ENCODE measurements at places on chromosomes 7 and 10.

DNA sequence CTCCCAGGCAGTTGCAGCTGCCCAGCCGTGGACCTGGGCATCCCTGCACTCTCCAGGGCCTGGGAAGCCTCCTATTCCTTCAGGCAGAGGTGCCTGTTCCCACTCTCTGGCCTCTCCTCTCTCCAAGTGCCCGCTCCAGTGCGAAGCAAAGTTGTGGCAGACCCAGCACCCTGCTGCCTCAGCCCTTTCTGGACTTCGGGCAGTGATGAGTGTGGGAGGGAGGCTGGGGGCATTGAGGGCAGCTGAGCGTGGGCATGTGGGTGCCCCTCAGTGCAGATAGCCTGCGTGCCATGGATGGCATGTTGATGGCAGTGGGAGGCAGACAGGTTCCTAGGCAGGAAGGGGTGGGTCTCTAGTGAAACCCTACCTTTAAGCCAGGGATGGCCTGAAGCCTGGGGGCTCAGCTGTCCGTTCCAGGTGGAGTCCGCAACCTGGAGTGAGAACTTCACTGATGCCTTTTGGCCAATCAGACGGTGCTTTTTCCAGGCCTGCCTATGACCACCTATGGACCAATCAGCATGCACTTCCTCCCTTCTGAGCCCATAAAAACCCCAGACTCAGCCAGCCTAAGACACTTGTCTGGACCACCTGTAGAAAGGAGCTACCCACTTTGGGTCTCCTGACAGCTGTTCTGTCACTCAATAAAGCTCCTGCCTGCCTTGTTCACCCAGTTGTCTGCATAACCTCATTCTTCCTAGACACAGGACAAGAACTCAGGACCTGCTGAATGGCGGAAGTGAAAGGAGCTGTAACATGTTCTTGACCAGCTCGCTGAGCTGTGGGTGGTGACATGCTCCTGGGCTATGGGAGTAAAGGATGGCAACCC lies 26.1 kb downstream of the SVIL start:
- DNase-seq, result no peak

DNA sequence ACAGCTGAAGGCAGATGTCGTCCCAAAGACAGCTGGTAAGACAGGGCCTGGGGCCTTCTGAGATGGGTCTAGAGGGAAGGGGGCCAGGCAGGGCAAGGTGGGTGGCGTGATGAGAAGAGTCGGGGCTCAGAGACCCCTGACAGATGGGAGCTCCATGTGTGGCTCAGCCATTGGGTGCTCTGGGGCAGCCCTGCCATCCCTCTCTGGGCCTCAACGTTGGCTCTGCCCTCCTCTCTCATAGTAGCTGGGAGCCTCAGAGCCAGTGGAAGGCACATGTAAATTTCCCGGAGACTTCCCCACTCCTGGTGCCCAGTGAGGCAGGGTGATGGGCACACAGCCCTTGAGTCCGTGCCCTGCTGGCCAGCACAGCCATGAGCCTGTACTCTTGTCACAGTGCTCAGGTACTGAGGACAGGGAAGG lies 1.8 kb downstream of the PPIF start:
- DNase-seq, result no peak

- DNase-seq, result no peak
Observed at GRCh38 chr10:24912215-24912614, 40.2 kb downstream of the PRTFDC1 start.

DNA sequence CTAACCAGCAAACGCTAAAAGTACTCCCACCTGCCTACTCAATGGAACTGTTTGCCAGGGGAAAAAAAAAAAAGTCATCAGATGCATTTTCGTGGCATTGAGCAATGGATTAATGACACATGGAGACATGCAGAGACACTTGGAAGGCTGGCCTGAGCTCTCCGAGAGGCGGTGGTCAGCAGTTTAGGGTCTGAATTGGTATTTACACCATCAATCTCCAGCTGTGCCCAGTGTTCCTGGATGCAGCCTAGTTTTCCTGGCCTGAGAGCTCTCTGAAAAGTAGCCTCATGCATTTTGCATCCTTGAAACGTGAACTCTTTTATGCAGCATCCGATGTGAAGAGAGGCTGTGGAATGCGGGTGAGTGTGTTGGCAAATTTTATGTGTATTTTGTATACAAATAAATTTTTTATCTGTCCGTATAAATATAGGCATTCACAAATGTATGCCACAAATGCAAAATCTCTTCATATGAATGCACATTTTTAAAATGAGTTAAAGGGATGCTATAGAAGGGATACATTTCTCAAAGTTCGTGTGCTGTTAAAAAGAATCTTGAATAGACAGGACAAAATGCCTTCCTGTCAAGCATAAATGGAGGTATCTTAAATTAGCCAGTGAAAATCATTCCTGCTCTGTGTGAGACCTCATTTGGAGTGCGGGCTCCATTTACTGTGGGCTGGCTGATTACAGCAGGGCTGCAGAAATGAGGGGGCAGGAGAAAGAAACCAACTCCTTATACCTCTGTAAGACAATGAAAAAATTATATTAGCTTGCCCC lies 137.7 kb upstream of the PFKP start:
- DNase-seq, result no peak

All from stimulated activated CD4-positive, alpha-beta T cell treated with anti-CD3 and anti-CD28 coated beads, Interleukin-1b, Interleukin-23, amount 100 ng/mL, for 1 hour (primary cell).